Activated CD8-positive, alpha-beta memory T cell treated with anti-CD3 and anti-CD28 coated beads for 1 hour (primary cell): ENCODE measurements at places on chromosomes 13 and 19.

GRCh38 chr13:30983431-30983830, 51.0 kb downstream of the TEX26 start:
- no peak for DNase-seq

GRCh38 chr13:56850852-56851251, 289.9 kb upstream of the PRR20A start:
- no peak for DNase-seq

GRCh38 chr19:29265436-29265835, 52.5 kb upstream of the UQCRFS1 start:
- no peak for DNase-seq

- no peak for DNase-seq
Measured at GRCh38 chr19:17692566-17692965, 4.4 kb upstream of the UNC13A start.

GRCh38 chr19:18254546-18255503, 19.4 kb downstream of the IQCN start:
- DNase-seq: no peak

DNA sequence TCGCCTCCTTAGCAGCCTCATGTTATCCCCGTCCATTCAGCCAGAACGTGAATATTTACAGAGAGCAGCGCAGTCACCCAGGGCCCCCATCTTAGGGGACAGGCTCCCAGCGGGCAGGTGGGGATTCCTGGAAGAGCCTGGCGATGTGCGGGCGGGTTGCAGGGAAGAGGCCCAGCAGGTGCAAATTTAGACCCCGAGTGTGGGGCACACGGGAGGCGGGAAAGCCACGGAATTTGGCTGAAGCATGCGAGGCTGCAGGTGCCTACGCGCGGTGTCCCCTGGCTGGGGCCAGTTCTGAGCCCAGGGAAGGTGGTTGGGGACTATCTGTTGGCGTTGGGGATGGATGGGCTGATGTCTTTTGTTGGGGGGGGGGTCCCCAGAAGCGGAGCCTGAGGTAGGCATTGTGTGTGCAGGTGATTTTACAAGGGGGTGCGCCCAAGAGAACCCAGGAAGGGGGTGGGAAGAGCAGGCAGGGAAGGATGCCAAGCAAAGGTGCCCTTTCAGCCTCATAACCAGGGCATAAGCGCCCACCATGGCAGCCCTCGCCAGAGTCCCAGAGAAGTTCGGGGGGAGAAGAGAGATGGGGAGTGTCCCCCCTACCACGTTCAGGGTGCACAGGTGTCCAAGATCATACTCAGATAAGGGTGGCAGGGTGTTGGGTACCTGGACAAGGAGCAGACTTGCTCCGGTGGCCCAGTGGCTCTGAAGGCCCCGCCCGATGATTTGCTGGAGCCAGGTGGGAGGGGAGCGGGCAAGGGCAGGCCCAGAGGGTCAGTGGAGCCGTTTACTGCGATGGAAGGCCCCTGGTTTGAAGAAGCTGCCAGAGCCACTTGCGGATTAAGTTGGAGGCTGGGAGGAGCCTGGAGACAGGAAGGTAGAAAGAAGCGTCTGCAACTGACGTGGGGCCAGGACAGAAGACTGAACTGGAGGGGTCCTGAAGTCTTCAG, 1.2 kb downstream of the TPGS1 start:
- DNase-seq: no peak

DNA sequence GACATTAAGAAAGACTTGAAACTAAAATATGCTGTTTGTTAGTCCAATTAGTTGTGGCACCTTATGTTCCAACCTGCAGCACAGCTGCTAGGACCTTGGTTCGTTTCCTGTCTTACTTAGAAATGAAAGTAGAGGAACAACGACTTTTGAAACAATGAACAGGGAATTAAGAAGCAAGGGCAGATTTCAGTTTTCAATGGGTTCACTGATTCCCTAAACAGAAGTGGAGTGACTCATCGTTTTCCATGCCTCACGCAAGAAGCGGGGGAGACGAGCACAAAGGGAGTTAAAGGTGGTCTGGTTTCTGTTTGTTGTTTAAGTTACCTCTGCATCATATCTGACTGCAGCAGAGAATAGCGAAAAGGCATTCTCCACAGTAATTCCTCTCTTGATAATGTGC, 44.8 kb downstream of the PHF11 start:
- DNase-seq: no peak

DNA sequence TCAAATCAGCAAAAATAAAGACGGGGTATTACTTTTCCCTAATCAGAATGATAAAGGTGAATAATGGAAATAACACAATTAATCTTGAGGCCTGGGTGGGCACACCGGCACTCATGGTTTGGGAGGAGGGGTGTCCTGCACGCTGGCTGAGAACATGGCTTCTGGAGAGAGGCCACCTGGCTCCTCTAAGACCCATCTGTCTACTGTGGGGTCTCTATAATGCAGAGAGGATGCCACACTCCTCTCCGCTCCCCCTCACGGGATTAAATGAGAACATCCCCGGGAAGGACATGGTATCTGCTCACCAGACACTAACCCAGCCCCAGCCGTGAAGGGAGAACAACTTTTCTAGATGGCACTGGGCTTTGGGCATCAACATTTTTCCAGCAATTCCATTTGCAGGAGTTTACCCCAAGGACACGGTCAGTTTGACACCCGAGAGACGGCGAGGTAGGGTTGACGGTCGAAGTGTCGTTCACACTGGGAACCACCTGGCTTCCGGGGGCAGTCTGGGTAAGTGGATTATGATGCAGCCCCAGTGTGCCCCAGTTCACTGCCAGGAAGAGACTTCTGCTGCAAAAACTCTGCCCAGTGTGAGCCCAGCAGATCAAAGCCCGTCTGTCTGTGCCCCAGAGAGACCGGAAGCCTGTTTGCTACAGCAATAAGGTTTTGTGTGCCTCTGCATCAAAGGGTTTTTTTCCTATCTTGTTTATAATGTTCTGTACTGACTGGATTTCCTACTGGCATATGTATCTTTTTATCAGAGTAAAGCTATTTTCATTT, 56.6 kb downstream of the CEBPG start:
- DNase-seq: no peak

DNA sequence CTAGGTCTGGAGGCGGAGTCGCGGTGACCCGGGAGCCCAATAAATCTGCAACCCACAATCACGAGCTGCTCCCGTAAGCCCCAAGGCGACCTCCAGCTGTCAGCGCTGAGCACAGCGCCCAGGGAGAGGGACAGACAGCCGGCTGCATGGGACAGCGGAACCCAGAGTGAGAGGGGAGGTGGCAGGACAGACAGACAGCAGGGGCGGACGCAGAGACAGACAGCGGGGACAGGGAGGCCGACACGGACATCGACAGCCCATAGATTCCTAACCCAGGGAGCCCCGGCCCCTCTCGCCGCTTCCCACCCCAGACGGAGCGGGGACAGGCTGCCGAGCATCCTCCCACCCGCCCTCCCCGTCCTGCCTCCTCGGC, at the start of gene SLC5A5:
Gene SLC5A5, plus strand, starts transcription at position 68 of the 373 bp plus-strand sequence. CDS start 375 bp downstream, outside the sequence.
- DNase-seq: no peak

DNA sequence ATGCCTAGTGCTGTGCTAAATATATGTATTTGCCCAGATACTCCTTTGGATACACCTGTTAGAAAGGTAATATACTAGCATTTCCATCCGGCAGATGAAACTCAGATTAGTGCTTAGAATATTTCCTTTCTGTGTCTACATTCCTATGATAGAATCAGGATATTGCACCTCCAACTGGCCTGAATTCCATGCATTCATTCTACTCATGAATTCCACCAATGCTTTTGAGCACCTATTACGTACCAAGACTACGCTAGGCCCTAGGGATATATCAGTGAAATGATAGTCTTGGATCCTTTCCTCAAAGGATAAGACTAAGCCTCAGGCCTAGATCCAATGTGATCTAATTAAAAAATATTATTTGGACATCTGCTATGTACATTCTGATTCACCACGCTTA, 223.8 kb upstream of the SERP2 start:
- DNase-seq: no peak
